Activated T-cell treated with anti-CD3 and anti-CD28 coated beads, Interleukin-2, amount 50 U/mL, for 4 hours (primary cell): ENCODE measurements at places on chromosomes 3 and 15. TPM values are rescaled to one million over a fixed set of nuclear protein-coding genes. Genes with fewer than 3 reads are reported as not detected.

- DNase-seq, result no peak
Observed at GRCh38 chr3:153681057-153681456, 440.1 kb upstream of the ARHGEF26 start.

- no peak for DNase-seq
Observed at GRCh38 chr15:66849393-66849745, 147.3 kb downstream of the SMAD6 start.

DNA sequence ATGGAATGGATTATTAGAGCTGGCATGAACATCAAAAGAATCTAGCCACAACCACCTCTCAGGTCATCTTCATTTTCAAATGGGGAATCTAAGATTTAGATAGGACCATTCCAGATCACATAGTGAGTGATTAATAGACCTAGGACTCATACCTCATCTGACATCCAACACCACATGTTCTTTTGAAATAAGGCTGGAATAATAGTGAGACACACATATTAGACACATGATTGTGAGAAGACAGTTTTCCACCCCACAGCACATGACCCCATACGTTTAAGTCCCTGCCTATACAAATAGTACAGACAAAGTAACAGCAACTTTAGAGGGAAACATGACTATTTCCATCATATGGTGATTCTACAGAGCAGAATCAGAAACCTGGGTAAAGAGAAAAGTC lies 344.7 kb upstream of the TPRG1 start:
- DNase-seq, result no peak

DNA sequence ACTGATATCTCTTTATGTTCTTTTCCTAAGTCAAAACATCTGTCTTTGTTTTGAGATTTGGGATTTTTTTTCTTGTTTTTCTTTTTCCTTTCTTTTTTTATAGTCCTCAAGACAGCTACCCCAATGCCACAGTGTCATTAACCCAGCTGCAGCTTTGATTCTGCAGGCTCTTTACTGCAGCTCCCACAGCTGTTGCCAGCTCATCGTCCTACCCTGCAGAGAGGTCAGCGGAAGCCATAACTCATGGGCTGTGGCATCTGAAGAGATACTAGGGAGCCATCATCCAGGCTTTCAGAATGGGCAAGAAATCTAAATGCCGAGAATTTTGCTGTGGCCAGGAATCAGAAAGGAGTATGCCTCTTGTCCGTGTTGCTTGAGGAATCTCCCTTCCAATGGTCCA lies 44.3 kb upstream of the SLC24A5 start:
- no peak for DNase-seq

- DNase-seq, result no peak
Observed at GRCh38 chr3:17765819-17766472, 23.5 kb upstream of the TBC1D5 start.

- DNase-seq, result no peak
Observed at GRCh38 chr15:76932135-76932966, 802 bp downstream of the RCN2 start.

- no peak for DNase-seq
Observed at GRCh38 chr3:43999728-44000319, 241.9 kb upstream of the TOPAZ1 start.

GRCh38 chr15:67761343-67761742 lies 64.0 kb upstream of the SKOR1 start:
- no peak for DNase-seq

- DNase-seq, result no peak
Observed at GRCh38 chr3:138724443-138724842, 110.3 kb downstream of the PIK3CB start.

GRCh38 chr15:60215225-60215963 lies 182.4 kb downstream of the ANXA2 start:
- DNase-seq, result no peak

- no peak for DNase-seq
Observed at GRCh38 chr3:144187531-144188210, 216.0 kb downstream of the DIPK2A start.

GRCh38 chr3:67382536-67382935 lies 271.9 kb downstream of the SUCLG2 start:
- DNase-seq, result no peak

DNA sequence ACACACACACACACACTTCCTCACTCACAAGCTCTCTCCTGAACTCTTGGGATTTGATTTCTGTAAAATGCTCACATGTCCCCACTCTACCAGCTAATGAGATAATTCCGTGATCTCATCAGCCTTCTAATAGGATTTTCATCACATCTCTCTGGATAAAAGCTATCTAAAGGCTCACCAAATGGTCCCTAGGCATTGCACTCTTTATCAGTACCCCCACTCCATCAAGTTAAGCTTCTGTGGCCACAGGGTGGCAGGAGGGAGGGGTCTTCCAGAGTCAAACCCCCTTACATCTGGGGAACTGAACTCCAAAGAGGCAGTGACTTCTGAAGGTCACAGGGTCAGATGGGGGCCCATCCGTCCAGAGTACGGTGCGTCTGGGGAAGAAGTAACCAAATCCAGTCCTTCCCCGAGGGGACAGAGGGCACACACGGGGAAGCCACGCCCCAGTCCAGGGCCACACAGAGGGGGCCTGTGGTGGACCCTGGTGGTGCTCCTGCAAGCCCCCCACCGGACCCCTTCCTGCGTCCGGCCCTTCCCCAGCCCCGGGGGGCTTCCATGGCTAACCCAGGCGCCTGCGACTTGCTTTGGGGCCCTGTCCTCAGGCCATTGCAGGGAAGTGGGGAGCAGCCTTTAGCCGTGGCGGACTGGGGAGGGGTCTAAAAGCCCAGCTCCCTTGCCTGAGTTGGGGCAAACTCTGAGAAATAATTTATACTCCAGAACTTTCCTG lies 25.5 kb downstream of the CPN2 start:
- DNase-seq, result no peak

DNA sequence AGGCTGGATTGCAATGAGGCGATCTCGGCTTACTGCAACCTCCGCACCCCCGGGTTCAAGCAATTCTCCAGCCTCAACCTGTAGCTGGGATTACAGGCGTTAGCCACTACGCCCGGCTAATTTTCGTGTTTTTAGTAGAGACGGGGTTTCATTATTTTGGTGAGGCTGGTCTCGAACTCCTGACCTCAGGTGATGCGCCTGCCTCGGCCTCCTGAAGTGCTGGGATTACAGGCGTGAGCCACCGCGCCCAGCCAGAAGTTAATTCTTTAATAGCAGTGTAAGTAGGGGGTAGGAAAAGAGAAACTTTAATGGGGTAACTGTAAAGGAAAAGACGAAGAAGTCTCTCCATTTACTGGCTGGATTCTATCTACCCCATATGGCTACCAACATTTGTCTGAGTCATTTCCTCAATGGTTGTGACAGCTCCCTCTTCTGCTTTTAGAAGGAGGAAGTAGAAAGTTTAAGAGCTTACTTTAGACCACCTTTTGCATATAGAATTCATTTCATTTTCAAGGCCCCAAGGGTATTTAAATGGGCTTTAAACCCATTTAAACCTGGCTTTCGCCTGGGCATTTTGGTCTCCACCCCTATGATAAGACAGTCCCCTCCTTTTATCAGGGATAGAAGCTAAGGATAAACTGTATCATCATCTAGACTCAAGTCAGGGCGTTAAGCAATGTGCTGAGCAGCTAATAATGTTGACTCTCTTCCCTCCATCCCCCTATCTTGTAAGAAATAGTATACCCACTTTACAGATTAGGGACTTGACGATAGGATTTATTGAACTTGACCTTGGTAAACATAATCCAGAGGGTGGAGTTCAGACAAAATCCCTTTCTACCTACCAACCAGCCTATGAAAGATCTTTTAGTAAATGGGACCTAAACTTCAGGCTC lies 1.1 kb upstream of the CDV3 start:
- DNase-seq, result no peak

- DNase-seq, result no peak
Observed at GRCh38 chr3:20075197-20075596, 35.0 kb downstream of the KAT2B start.

DNA sequence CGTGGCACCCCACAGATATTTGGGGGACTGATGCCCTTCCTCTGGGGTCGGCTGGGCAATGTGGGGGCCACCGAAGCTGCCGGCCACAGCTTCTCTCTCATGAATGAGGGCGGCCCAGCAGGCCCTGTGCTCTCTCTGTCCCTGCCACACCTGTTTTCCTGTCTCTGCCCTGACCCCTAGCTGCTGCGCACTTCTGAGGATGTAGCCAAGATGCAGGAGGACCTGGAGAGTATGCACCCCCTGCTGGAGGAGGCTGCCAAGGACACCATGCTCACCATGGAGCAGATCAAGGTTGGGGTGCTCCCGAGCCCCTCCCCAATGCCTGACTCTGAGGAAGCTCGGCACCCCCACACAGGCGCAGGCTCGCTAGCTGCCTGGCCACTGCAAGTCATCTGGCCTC lies 59.7 kb downstream of the SEMA3G start:
- DNase-seq, result no peak

GRCh38 chr3:124992041-124992440 lies 57.5 kb upstream of the MUC13 start:
- no peak for DNase-seq

- DNase-seq, result no peak
Observed at GRCh38 chr3:61454801-61455200, 106.6 kb upstream of the PTPRG start.

- no peak for DNase-seq
Observed at GRCh38 chr3:164687211-164687610, 391.1 kb downstream of the SI start.

- DNase-seq, result no peak
Observed at GRCh38 chr3:66478960-66479359, 21.9 kb downstream of the LRIG1 start.

DNA sequence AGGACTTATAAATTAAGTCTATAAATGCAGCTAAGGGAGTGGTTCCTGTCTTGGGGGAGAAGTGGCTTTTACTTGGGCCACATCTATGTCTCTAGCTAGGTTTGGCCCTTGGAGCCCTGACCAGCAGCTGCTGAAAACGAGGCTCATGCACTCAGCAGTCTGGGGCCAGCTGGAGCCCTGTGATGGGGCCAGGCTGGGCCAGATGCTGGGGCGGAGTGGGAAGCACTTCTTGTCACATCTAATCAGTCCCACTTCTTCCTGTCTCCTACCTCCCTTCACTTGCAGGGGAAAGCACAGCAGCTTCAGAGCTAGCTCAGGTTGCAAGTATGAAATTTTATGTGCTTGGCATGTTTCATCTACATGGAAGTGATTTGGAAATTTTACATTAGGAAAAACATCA lies 209.9 kb upstream of the ROPN1 start:
- DNase-seq, result no peak

GRCh38 chr15:67531379-67531914 lies 10.5 kb downstream of the C15orf61 start:
- no peak for DNase-seq

- no peak for DNase-seq
Observed at GRCh38 chr3:141272906-141273662, 41.5 kb downstream of the PXYLP1 start.

- DNase-seq, result no peak
Observed at GRCh38 chr15:89783111-89783860, 7.2 kb downstream of the MESP2 start.

GRCh38 chr3:25500706-25501210 lies 72.7 kb downstream of the RARB start:
- DNase-seq, result no peak

- DNase-seq, result no peak
Observed at GRCh38 chr3:24119321-24119751, 174.2 kb downstream of the NR1D2 start.

GRCh38 chr3:24220859-24221657 lies 273.6 kb downstream of the THRB start:
- no peak for DNase-seq

DNA sequence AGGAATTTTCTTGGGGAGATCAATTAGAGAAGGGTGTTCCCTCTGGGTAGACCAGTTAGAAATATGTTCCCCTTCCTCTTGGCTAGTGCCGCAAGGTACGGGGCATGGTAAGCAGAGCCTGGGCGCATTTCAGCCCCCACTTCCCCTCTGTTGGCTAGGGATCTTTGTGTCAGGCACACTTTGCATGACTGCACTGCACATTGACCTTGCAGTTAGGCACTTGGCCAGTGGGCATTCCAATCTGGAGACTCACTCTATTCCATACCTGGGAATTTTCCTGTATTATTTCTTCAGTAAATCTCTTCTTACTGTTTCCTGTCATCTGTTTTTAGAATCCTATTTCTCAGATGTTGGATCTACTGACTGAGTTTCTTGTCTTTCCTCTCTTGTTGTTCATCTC lies 30.0 kb upstream of the CACNA1D start:
- no peak for DNase-seq

- DNase-seq, result no peak
Observed at GRCh38 chr3:9776896-9777693, 7.3 kb upstream of the CAMK1 start.

DNA sequence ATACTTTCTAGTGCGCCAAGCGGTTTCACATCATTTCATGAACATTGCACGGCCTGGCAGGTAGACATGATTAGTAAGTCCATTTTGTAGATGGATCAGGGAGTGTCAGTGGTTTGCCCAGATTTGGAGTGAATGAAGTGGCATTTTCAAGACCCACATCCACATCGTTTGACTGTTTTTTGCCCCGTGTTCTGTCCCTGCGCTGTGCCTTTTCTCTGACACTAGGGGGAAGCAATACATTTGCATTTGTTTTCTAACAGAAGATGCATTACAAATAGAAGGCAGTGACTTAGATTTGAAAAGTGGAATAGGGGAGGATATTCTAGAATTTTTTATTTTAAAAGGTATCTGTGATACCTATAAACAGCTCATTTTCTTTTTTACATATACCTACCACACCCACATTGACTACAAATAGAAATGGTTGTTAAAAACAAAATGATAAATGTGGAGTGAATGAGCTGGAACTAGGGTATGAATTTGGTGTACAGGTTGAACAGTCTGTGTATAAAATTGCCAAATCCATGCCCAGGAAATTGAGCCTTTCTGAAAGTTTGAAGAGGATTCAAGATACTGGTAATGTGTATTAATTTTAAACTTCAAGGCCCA lies 98.0 kb downstream of the USP13 start:
- no peak for DNase-seq

- no peak for DNase-seq
Observed at GRCh38 chr3:126264381-126264780, 84.0 kb upstream of the ALDH1L1 start.

Gene BRK1
- total RNA-seq, result 96.6 TPM

Gene GUCA1C
- not detected for total RNA-seq

Gene CTXN2
- total RNA-seq, result not detected

Gene CLPX
- 56.2 TPM for total RNA-seq

Gene HRG
- total RNA-seq, result not detected

Gene SIDT1
- total RNA-seq, result 4.8 TPM

Gene FBXL2
- total RNA-seq, result not detected

Gene NR2F2
- 0.24 TPM for total RNA-seq

Gene TRPM7
- total RNA-seq, result 42.6 TPM

Gene HCLS1
- 221 TPM for total RNA-seq

Gene FETUB
- not detected for total RNA-seq

Gene GPR149
- not detected for total RNA-seq

Gene DGKG
- 0.40 TPM for total RNA-seq

Gene GRIP2
- total RNA-seq, result not detected

Gene CADM2
- total RNA-seq, result not detected

Gene NUP210
- total RNA-seq, result 82.0 TPM

Gene MASP1
- 0.35 TPM for total RNA-seq

Gene TTLL13
- total RNA-seq, result 0.95 TPM

Gene SEMA3F
- total RNA-seq, result 0.19 TPM

Gene GYG1
- 22.5 TPM for total RNA-seq
